ENCODE measurements at places on chromosomes 2 and 18. TPM values are rescaled to one million over a fixed set of nuclear protein-coding genes. Genes with fewer than 3 reads are reported as not detected.

The COLEC12 gene
- total RNA-seq = not detected

The TNFAIP6 gene
- total RNA-seq = 1.7 TPM

The RESP18 gene
- not detected for total RNA-seq

The GKN1 gene
- not detected for total RNA-seq

GRCh38 chr18:31595121-31595771, 3.6 kb downstream of the TTR start:
- no peak for DNase-seq

- DNase-seq = no peak
Measured at GRCh38 chr2:195666113-195666712, 9.2 kb downstream of the SLC39A10 start.

DNA sequence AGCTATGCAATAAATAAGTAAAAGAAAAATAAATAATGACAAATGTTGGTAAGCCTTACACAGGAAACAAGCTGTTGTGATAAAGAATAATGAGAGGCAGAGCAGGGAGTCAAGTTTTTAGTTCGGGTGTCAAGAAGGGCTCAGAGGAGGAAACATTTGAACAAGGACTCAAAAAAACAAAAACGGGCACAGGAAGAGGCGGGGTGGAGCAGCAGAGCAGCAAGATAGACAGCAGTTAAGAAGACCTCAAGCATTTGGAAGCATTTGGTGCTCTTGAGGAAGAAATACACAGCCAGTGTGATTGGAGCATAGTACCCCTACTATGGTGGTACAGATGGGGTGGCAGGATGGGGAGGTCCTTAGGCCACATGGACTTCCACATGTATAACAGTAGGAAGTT, 2.8 kb downstream of the TMEM169 start:
- no peak for DNase-seq

GRCh38 chr18:80200932-80201672, 46.2 kb downstream of the PARD6G start:
- DNase-seq = no peak

GRCh38 chr2:237408335-237409000, 5.5 kb downstream of the COL6A3 start:
- no peak for DNase-seq

- no peak for DNase-seq
Measured at GRCh38 chr2:216183462-216183861, 74.3 kb downstream of the XRCC5 start.

GRCh38 chr2:212730994-212731393, 192.4 kb upstream of the ERBB4 start:
- no peak for DNase-seq

DNA sequence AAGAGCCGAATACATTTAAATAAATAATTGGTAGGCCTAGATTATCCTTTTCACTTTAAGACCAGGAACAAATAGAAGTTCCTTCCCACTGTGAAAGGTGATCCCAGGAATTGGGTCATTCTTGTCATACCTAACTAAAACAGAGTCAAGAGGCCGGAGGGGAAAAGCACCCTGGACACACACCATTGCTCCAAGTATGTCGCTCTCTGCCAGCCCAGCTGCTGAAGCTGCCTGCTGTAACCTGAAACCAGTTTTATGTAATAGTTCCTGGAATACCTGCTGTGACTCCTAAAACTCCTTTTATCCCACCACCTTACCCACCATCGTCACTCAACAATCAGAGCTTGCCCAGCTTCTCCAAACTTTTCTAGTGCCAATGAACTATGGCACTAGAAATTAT, 217.1 kb downstream of the PTPRM start:
- no peak for DNase-seq

DNA sequence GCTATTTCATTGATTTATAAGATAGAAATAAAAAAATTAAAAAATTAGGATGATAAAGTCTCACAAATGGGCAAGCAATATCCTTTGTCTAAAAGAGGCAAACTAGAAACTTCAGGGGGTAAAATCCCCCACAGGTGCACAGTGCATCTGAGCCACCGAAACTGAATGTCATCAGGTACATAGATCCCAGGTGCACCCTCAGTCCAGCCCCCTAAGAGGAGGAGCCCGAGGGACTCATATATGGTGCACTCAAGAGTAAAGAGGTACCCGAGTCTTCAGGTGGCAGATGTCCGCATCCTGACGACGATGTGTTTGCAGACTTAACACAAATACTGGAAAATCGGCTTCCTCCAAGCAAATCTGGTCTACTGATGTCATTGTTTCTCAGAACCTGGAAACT, 11.3 kb downstream of the QPCT start:
- DNase-seq = no peak

DNA sequence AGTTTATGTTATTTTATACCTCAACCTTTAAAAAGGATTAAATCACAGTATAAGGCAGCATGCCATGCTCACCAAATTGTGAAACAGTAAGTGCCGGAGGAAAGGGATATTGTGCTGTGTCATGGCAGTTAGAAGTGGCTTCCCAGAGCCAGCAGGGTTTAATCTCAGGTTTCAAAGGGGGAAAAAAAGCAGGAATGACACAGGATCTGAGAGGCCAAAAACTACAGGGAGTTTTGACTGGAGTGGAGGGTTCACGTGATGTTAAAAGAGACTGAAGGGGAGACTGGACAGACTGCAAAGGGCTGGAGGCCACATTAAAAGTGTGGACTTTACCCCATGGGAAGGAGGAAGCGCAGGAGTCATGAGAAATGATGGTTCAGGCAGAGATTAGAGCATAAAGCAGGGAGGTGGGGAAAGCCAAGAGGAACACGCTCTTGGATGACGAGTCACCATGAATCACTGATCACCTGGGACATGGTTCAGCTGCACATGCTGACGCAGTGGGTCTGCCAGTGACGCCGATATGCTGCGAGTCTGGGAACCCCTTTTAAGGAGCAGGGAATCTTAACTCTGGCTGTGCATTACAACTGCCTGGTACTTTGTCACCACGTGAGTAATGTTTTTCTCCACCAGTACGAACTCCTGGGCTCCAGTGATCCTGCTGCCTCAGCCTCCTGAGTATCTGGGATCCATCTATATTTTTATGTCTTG, 6.1 kb downstream of the CHMP1B start:
- no peak for DNase-seq
